ENCODE measurements at places on chromosomes 5 and 9.

GRCh38 chr9:31153250-31153840 is 1231.1 kb upstream of the ACO1 start:
- DNase-seq, result no peak

- DNase-seq, result no peak
Measured at GRCh38 chr9:135592331-135592590, 30.7 kb downstream of the PAEP start.

DNA sequence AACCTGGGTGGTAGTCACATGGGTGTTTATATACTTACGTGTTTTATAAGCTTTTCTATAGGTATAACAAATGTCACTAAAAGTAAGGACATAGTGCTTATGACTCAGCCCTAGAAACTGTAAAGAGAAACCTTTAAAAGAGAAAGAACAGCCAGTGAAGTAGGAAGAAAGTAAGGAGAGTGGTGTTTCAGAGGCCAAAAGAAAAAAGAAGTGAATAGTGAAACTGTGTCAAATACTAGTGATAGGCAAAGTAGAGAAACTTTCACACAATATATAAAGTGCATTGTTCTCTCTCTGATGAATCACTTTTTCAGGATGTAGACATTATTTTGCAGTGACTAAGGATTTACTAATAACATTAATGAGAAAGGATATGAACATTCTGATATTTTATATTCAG is 74.2 kb upstream of the SUSD1 start:
- no peak for DNase-seq

DNA sequence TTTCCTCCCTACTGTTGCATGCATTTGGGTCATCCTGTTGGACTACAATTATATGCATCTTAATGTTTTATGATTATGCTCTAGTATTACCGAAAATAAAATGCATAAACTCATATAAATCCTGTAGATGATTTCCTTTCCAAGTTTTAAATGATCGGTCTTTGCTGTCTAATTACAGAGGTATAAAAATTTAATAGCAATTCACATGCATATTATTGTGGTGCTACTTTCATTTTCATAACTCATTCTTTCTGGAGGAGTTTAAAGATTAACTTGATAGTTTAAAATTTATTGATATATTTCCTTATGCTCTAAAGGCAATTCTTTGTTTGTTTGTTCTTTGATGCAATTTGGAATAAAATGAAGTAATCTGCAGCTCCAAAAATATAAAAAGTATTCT is 1475.1 kb downstream of the MAT2B start:
- no peak for DNase-seq

GRCh38 chr5:65873181-65873750 is 53.1 kb upstream of the ERBIN start:
- no peak for DNase-seq

- no peak for DNase-seq
Measured at GRCh38 chr9:13395156-13395555, 115.7 kb upstream of the MPDZ start.

GRCh38 chr5:16456103-16456832 is 9.3 kb downstream of the ZNF622 start:
- peak; percentile 77 for DNase-seq

- no peak for DNase-seq
Measured at GRCh38 chr9:37424686-37425297, 2.3 kb downstream of the GRHPR start.

GRCh38 chr5:132019857-132020555 is 8.5 kb upstream of the ACSL6 start:
- DNase-seq, result no peak

GRCh38 chr9:36317766-36318165 is 59.5 kb upstream of the GNE start:
- DNase-seq, result no peak

DNA sequence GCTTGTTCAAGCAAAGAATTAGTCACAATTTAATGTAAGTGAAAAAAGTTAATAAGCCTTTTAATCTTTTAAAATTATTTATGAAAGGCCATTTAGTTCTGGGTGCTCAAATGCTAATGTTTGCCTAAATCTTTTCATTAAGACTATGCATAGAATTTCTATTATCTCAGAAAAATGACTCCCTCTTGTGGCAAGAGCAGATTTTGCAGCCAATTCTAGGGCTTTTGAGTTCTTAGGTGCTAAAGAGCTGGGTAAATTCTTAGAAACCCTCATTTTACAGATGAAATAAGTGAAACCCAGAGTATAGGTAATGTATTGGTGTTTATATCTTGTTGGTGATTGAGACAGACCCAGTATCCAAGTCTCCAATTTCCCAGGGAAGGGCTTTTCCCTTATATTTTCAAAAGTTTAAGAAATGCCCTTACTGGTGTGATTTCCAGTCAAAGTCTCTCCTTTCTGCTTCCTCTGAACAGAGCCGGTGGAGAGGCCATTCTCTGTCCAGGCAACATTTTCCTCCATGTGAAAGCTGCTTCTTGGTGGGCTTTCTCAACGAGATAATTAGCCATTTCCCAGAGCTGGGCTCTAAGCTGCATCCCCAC is 24.1 kb upstream of the PCSK5 start:
- DNase-seq, result peak; percentile 18

DNA sequence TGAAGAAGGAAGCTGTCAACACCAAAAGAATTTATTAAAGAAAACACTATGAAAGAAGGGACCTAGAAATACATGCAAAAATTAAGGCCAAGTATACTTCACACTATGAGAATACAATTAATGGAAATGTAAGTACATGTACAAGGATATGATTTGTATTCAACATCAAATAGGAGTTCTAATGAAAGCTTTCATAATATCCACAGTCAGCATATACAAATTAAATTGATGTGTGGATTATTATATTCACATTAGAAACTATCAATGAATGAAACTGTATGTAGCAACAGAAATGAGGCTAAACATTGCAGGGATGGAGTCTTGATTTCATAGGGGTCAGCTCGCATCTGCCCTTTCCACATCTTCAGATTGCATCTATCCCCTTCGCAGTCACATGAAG is 401.5 kb downstream of the CTNND2 start:
- no peak for DNase-seq

Measured in NCI-H1694 (cell line).